A549 treated with CORT108297 at 1 μM for 4 hours (cell line): ENCODE measurements at places on chromosomes 7 and 10. TPM values are rescaled to one million over a fixed set of nuclear protein-coding genes. Genes with fewer than 3 reads are reported as not detected.

PVRIG gene
- total RNA-seq, result not detected in 5 replicates

PGAM2 gene
- not detected in 5 replicates for total RNA-seq

PON1 gene
- total RNA-seq, result 0.29 to 1.2 TPM (median 0.68 TPM) in 5 replicates

EPHB4 gene
- 39.2 to 47.9 TPM (median 46.5 TPM) in 5 replicates for total RNA-seq

IL6 gene
- 0.59 to 4.5 TPM (median 2.5 TPM) in 5 replicates for total RNA-seq

KNDC1 gene
- 0.69 to 2.2 TPM (median 2.1 TPM) in 5 replicates for total RNA-seq

ITIH5 gene
- total RNA-seq, result 0.06 to 0.16 TPM (median 0.08 TPM) in 5 replicates

HOXA3 gene
- 6.1 to 10.2 TPM (median 9.8 TPM) in 5 replicates for total RNA-seq

DNAH11 gene
- total RNA-seq, result 0.12 to 0.37 TPM (median 0.15 TPM) in 5 replicates

TMEM178B gene
- total RNA-seq, result 1.1 to 1.8 TPM (median 1.4 TPM) in 5 replicates

KCNH2 gene
- 0.38 to 0.64 TPM (median 0.42 TPM) in 5 replicates for total RNA-seq

ZPBP gene
- total RNA-seq, result not detected in 5 replicates

LRIT1 gene
- not detected in 5 replicates for total RNA-seq

UNCX gene
- 0.03 to 0.22 TPM (median 0.06 TPM) in 4 of 5 replicates, not detected in the other for total RNA-seq

AEBP1 gene
- total RNA-seq, result 0.02 TPM in 1 of 5 replicates, not detected in the others

H2BK1 gene
- total RNA-seq, result not detected in 5 replicates

CAV2 gene
- 143 to 195 TPM (median 182 TPM) in 5 replicates for total RNA-seq

IDI2 gene
- total RNA-seq, result 0.06 TPM in 1 of 5 replicates, not detected in the others
